NCI-H774 (cell line): ENCODE measurements at places on chromosomes 1 and 21.

DNA sequence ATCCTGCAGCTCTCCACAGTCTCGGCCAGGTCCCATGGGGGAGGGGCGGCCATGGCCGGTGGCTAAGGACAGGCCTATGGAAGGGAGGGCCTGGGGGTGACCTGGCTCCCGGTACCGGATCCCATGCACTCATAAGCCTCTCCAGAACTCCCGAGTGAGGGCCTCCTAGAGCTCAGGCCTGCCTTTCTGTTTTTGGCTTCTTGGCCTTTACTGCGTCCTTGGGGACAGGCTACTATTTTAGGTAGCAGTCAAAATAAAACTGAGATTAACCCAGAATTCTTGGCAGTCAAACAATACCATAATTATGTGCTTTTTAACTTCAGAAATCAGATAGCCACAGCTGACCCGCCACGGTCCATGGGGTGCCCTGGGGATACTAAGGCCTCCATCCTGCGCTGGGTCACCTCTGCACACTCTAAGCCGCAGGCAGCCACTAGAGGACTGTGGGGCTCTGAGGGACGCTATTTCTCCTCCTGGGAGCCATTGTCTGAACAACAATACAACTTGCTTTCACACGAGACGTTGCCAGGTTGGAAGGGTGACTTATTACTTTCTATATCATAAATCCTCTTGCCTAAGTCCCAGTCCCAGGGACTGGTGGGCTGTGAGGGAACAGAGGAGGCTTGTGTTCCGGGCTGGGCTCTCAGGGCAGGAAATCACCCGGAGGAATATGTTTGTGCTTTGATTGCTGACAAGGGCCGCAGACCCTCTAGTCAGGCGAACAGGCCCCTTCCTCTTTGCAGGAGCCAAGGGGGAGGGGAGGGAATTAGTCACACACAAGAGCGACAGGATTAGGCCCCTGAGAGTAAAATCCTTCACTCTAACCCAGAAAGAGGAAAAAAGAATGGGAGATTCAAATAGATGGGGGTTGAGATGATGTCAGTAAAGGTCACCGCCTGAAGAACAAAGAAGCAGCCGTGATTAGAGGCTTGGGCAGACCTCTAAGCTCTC lies 40.7 kb upstream of the BCAR3 start:
- no peak for DNase-seq

- DNase-seq, result no peak
Measured at GRCh38 chr1:202323731-202324130, 18.0 kb downstream of the UBE2T start.

GRCh38 chr1:150259758-150260669 lies 2.4 kb downstream of the CA14 start:
- DNase-seq, result peak; percentile 26

GRCh38 chr1:175373786-175374623 lies 181.4 kb upstream of the KIAA0040 start:
- DNase-seq, result no peak

GRCh38 chr1:183632114-183632513 lies 3.5 kb downstream of the ARPC5 start:
- no peak for DNase-seq

GRCh38 chr1:225449261-225449660 lies 21.4 kb upstream of the LBR start:
- no peak for DNase-seq

DNA sequence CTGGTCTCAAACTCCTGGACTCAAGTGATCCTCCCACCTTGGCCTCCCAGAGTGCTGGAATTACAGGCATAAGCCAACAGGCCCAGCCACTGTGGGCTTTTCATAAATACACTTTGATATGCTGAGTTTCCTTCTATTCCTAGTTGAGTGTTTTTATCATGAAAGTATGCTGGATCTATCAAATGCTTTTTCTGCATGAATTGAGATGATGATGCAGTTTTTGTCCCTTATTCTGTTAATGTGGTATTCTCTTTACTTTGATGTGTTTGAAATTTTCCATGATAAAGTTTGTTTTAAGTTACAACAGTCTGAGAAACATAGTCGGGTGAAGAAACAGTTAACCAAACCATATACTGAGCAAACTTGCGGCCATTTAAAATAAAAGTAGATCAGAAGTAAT lies 24.1 kb downstream of the RNF115 start:
- DNase-seq, result no peak

GRCh38 chr1:91273875-91274274 lies 130.8 kb downstream of the HFM1 start:
- no peak for DNase-seq

GRCh38 chr1:68231627-68232288 lies 565 bp downstream of the WLS start:
- peak; percentile 32 for DNase-seq
